ENCODE measurements at places on chromosomes 16 and 17.

GRCh38 chr16:11698271-11698689, 30.0 kb downstream of the SNN start:
- no peak for DNase-seq

- DNase-seq = no peak
Measured at GRCh38 chr16:17830651-17831050, 359.9 kb upstream of the XYLT1 start.

DNA sequence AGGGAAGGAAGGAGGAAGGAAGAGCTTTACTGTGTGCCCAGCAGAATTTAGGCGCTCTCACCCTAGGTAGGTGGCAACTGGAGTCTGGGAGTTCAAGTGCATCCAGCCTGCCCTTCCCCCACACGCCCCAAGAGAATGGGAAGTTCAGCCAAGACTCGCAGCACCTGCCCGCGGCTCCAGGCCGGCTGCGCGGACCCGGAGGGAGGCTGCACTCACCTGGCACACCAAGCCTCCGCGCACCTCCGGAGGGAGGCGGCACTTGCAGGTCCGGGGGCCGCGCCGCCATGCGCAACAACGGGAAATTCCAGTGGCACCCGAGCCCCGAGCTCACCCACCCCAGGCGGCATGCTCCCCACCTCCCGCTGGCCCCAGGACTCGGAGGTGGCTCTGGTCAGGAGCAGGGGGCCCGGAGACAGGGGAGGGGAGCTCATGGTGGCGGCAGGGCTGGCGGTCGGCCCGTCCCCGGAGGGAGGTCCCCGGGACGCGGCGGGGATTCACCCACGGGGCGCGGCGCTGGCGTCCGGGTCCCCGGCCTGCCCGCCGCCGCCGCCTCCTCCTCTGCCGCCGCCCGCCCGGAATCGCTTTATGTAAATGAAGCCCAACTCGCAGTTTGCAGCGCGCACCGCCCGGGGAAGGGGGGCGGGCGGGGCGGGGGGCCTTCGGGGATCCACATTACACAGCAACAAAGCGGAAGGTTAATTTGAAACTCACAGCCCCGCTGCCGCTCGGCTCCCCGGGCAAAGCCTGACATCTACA, at the start of gene ZFHX3:
Gene ZFHX3 (minus strand): TSS at position 593 of the 756 bp plus-strand sequence. CDS start 87,983 bp downstream, outside the sequence.
- peak; percentile 57 for DNase-seq

- DNase-seq = no peak
Measured at GRCh38 chr17:42109086-42109485, 3.4 kb downstream of the DHX58 start.

DNA sequence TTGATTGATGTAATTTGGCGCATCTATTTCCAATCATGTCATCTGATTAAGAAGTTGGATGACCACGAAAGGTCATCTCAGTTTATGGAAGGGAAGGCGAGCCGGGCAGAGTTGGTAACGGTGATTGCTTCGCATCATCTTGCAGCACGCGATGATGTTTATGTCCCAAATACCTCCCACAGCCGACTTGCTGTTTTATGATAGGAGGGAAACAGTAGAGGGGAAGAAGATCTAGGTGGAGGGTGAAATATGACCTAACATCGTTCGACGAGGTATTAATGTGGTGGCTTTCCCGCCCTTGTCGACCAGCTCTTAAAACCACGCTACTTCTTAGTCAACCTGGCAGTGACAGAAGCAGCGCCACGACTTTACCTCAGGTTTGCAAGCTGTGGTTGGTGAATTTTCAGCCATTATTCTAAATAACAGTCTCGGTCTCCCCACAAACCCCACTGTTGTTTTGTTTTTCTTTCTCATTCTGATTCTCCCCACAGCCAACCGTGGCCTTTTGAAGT, 805 bp upstream of the TANC2 start:
- DNase-seq = no peak

GRCh38 chr17:13757871-13758270, 156.1 kb upstream of the HS3ST3A1 start:
- DNase-seq = no peak

- no peak for DNase-seq
Measured at GRCh38 chr17:70041540-70041939, 33.5 kb upstream of the KCNJ16 start.

GRCh38 chr16:23348579-23349469, 46.7 kb downstream of the SCNN1B start:
- no peak for DNase-seq

GRCh38 chr17:35736236-35736635, 4.8 kb downstream of the RASL10B start:
- no peak for DNase-seq

DNA sequence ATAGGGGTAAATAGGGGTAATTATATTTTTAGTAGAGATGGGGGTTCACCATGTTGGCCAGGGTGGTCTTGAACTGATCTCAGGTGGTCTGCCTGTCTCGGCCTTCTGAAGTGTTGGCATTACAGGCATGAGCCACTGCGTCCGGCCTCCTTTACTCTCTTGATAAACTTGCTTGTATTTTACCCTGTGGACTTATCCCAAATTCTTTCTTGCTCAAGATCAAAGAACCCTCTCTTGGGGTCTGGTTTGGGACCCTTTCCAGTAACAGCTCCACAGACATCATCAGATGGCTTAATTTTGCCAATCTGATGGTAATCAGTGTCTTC, 5.6 kb upstream of the C1QTNF1 start:
- no peak for DNase-seq

All from NCI-H1105 treated with DMSO at 0.1 percent for 48 hours (cell line).